Urinary bladder (tissue), 4 donors: ENCODE measurements at places on chromosomes 16 and 17. TPM values are rescaled to one million over a fixed set of nuclear protein-coding genes. Genes with fewer than 3 reads are reported as not detected.

Gene ALG1
- polyA plus RNA-seq = 18.5 TPM

Gene TMEM98
- 86.3 TPM for polyA plus RNA-seq

Gene HOXB9
- 0.35 TPM for polyA plus RNA-seq

Gene SNAI3
- 0.82 TPM for polyA plus RNA-seq

Gene KRT27
- polyA plus RNA-seq = not detected

Gene KCNG4
- not detected for polyA plus RNA-seq

Gene WFIKKN1
- 0.30 TPM for polyA plus RNA-seq

Gene MT4
- not detected for polyA plus RNA-seq

Gene RNF222
- not detected for polyA plus RNA-seq

Gene GALR2
- 0.09 TPM for polyA plus RNA-seq

Gene SLC5A11
- 0.03 TPM for polyA plus RNA-seq

Gene NPW
- 0.08 TPM for polyA plus RNA-seq

Gene CCL3
- polyA plus RNA-seq = 2.6 TPM

Gene TEDC2
- 1.1 TPM for polyA plus RNA-seq

Gene GCGR
- 0.16 TPM for polyA plus RNA-seq

Gene DHX8
- 37.4 TPM for polyA plus RNA-seq

Gene NPIPB8
- not detected for polyA plus RNA-seq

Gene GRAP
- polyA plus RNA-seq = 4.2 TPM

Gene AATK
- polyA plus RNA-seq = 9.2 TPM

Gene HIGD1B
- polyA plus RNA-seq = 9.6 TPM

Gene RNF112
- 17.4 TPM for polyA plus RNA-seq

Gene NUPR1
- 549 TPM for polyA plus RNA-seq

Gene SAMD14
- polyA plus RNA-seq = 3.7 TPM

Gene CFAP97D1
- polyA plus RNA-seq = 0.05 TPM

Gene RTN4RL1
- 4.5 TPM for polyA plus RNA-seq

Gene SKAP1
- polyA plus RNA-seq = 2.1 TPM

Gene CDC42EP4
- 56.2 TPM for polyA plus RNA-seq

Gene NPTX1
- polyA plus RNA-seq = 2.3 TPM

Gene MT1E
- polyA plus RNA-seq = 189 TPM

Gene EVPL
- polyA plus RNA-seq = 9.0 TPM

Gene INCA1
- 1.3 TPM for polyA plus RNA-seq

Gene SPEM2
- polyA plus RNA-seq = not detected

Gene MRPL27
- 99.6 TPM for polyA plus RNA-seq

Gene NTN3
- 0.19 TPM for polyA plus RNA-seq

Gene TIMM22
- 11.3 TPM for polyA plus RNA-seq
